ENCODE measurements at places on chromosomes 3 and 15.
A peak's percentile ranks its signal among the peaks of the same experiment; 100 is the strongest.

DNA sequence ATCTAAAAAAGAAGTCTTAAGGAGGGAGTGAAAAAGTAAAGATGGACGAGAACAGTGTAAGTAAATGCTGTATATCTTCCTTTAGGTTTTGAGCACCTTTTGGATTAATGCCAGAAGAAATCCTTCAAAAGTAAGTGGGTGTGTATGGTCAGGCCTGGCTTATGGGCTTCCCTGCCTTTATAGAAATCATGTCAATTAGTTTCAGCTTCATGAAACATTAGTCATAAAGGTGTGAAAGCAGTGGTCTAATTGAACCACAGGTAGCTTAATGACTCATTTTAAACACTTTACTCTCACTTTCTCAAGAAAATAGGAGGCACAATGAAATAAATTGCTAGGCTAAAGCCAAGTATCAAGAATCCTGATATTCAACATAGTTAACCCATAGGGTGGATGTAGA, 467.4 kb upstream of the DPPA4 start:
- DNase-seq: no peak

GRCh38 chr3:43349716-43350115, 63.4 kb downstream of the SNRK start:
- no peak for DNase-seq

DNA sequence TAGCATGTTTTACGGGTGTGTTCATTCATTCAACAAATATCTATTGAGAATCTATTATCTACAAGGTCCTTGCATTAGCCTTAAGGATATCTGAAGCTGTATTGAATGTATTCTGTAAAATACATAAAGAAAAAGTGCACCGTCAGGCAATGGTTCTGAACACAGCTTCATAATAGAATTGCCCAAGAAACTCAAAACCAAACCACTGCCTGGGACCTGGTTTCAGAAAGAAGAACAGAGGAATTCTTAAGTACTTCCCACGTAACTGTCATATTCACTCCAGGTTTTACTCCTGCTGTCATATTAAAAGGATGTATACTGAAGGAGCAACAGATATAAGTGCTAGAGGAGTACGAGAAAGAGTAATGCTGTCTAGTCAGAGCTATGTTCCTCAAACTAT, 115.9 kb downstream of the FGF12 start:
- no peak for DNase-seq

DNA sequence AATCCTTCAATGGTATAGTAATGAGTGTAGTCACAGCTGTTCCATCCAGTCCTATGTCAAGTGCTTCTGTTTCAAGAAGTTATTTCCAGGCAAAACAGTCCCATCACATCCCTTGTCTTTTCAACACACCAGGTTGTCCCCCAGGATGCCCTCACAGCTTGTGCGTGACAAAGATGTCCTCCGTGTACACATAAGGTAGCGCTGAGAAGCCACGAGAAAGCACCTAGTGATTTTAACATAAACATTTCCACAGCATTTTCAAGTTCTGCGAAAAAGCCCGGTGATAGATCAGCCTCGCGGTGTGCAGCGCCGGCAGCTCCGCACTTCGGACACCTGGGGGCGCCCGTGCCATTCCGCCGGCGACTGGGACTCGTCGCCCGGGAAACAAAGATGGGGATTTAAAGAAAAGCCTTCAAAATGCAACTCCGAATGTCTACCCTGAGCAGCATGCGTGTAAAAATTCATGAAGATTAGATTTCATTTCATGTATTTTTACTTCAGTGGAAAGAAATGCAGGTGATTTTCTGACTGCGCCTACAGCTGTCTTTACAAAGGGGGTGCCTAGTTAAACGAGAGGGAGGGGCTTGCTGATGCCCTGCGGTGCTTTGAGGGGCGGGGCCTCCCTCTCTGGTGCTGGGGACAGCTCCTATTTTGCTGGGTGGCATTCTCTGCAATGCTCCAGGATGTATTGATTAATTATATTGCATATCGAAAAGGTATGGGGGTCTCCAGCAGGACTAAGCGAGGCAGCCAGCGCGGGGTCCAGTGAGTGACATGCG, 49.9 kb downstream of the KY start:
- peak; percentile 66 for DNase-seq

- no peak for DNase-seq
These were observed 10.0 kb downstream of the ANKDD1A start for GRCh38 chr15:64921711-64922110.

DNA sequence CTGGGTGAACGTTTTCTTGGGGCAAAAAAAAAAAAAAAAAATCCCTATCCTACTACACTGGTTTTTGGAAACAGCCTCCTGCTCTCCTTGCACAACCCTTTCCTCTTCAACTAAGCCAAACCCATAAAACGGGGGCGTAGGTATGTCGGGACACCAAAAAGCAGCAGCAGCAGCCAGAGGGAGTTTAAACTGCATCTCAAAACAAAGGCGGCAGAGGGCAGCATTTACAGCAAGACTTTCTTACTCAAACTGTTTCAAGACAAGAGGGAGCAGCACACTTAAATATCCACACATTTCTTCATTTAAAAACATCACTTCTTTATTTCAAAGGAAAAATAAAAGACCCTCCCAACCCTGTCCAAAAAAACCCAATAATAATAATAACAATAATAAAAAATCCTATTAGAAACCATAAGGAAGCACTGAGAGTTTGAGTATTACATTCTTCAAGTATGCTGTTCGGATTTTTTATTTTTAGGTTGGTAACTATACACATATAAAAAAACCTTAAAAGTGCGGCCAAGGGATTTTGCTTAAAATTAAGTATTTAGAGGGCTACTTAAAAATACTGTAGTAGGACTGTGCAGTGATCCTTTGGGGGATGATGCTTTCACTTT, 43.9 kb upstream of the PLXND1 start:
- DNase-seq: peak; percentile 20

DNA sequence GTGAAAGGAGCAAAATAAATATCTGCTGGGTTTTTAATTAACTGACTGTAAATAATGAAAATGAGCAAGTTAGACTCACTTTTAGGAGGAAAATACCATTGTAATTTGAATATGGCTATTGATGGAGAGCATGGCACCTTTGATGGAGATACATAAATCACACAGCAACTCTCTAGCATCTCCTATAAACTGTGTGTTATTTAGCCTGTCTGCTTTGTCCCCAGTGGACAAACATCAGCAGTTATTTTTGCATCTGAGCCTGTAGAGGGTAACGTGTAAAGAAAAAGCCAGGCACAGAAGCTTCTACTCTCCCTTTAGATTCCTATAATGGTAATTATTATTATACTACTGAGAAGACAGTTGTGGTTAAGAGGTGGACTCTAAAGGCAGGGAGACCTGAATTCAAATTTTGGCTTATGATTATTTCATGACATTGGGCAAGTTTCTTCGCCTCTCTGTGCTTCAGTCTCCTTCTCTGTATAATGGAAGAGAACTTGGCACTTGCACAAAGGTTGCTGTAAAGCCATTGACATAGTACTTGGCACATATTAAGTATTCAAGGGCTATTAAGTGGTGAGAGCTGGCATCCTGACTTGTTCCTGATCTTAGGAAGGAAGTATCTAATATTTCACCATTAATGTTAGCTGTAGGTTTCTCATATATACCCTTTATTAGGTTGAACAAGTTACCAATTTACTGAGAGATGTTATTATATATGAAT, 289.5 kb upstream of the TRIM42 start:
- DNase-seq: no peak

GRCh38 chr15:31353931-31354330, 27.3 kb downstream of the KLF13 start:
- DNase-seq: no peak

- DNase-seq: no peak
These were observed 1.3 kb upstream of the IL16 start for GRCh38 chr15:81195339-81195864.

- no peak for DNase-seq
These were observed 940 bp upstream of the ACY1 start for GRCh38 chr3:51982352-51982837.

DNA sequence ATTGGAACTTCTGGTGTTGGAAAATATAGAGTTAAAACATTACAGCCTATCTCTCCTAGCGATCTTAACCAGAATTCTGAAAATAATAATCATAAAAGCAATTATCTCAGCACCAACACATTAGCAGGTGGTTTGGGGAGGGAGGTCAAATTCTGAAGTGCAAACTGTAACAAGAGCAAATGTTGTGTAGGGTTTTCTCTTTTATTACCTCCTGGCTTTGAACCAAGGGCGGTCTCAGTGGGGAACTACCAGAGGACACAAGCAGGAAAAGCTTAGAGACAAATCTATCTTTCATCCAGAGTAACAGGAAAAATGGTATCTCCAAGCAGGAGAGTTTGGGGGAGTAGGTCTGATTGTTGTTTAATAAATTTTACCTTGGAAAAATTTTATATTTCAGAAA, 5.5 kb upstream of the ARRDC4 start:
- DNase-seq: no peak

GRCh38 chr15:40275523-40275922, 7.3 kb downstream of the ANKRD63 start:
- DNase-seq: no peak

DNA sequence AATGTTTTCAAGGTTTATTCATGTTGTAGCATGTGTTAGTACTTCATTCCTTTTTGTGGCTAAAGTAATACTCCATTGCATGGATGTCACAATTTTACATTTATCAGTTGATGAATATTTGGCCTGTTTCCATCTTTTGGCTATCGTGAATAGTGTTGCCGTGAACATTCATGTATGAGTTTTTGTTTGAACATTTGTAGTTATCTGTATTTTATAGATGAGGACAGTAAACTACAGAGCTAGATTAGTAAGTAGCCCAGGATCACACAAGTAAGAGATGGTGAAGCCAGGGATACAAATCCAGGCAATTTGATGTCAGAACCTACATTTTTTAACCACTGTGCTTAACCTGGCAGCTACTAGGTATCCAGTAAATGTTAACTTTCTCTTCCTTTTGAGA, 63.2 kb downstream of the ASTE1 start:
- no peak for DNase-seq

GRCh38 chr15:59002418-59002859, 15.0 kb downstream of the RNF111 start:
- no peak for DNase-seq

GRCh38 chr15:84659904-84660781, 2.1 kb upstream of the NMB start:
- no peak for DNase-seq

GRCh38 chr3:186044968-186045367, 63.9 kb downstream of the ETV5 start:
- DNase-seq: no peak

- DNase-seq: no peak
These were observed 301.4 kb downstream of the GABRG3 start for GRCh38 chr15:27272427-27272826.

DNA sequence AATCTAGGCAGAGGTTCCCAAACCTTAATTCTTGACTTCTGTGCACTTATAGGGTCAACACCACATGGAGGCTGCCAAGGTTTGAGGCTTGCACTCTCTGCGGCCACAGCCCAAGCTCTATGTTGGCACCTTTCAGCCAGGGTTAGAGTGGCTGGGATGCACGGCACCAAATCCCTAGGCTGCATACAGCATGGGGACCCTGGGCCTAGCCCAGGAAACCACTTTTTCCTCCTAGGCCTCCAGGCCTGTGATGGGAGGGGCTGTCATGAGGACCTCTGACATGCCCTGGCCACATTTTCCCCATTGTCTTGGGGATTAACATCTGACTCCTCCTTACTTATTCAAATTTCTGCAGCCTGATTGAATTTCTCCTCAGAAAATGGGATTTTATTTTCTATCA, 165.4 kb downstream of the SI start:
- no peak for DNase-seq

- DNase-seq: no peak
These were observed 71.3 kb upstream of the WNT7A start for GRCh38 chr3:13951184-13951583.

DNA sequence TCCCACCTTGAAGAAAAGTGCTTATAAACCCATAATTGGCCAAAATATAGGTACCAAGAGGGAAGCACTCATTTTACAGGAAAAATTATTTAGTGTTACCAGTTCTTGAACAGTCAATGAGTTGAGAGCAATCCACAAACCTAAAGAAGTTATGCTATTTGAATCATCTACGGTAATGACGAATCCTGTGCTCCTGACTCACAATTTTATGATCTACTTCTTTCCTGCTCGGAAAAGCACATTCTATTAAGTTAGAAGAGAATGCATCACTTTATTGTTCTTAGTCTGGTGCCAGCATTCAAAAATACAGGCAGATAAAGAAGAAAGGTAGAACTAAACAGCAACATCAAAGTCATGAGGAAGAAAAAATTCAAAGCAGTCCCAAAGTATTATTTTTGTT, 33.2 kb downstream of the CHRM5 start:
- DNase-seq: no peak

DNA sequence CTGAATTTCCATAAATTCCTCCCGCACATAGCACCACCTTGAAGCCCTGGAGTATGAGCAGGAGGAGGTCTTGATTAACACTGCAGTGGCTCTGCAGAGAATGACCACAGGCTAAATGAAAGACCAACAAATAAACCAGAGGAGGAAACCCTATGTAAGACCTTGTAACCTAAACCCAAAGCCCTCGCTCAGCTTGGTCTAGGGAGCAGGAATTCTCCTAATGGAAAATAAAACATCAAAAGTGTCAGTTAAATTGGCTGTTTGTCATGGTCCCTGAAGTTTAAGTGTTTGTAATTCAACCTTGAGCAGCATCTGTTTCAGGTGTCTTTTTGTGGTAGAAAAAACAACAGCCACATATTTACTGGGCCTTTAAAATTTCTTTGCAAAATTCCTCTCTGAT, 9.2 kb upstream of the UBE2Q2 start:
- DNase-seq: no peak

DNA sequence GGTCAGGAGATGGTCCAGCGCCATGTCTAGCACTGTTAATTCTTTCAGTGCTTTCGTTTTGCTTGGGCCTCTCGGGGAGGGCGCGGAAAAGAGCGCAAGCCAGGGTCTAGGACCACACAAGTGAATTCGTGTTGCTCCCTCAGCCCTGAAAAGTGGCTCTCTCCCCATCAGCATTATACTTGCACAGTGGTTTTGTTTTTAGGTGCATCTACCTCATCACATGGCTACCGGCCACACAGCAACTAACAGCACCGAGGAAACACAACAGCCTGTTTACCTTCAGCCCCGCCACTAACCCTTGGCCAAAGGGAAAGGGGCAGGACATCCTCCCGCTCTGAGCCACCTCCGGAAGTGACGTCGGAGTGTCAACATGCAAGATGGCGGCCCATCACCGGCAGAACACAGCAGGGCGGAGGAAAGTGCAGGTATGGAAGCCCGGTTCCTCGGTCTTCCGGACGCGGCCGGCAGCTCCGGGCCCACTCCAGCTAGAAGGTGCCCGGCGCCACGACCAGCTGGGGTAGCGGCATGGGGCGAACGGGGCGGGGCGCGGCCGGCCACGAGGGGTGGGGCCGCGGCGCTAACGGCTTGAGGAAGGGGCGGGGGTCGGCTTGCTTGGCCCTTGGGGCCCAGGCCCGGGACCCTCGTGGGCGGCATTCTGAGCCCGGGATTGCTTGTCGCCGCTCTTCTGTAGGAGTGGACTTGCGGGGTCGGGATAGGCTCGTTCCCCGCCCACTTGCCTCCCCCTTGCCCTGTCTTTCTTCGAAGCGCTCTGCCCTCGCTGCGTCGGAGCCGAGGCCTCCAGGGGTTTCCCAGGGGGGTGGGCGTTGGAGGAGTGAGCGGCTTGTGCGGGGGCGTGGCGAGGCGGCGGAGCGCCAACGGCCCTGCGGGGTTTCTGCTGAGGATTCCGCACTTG, at the start of the genes SCN11A and WDR48:
Gene SCN11A, minus strand, starts transcription at position 296 of the 913 bp plus-strand sequence. CDS start 101,582 bp downstream, outside the sequence.
Gene WDR48, plus strand, starts transcription at position 368 of the 913 bp plus-strand sequence. Its CDS starts 10 bp downstream, at position 378.
- peak; percentile 34 for DNase-seq

GRCh38 chr3:49028673-49029562, at the start of gene IMPDH2:
TSS of gene IMPDH2 (minus strand) at chr3:49029398. CDS start at chr3:49029350, 48 bp downstream.
- peak; percentile 57 for DNase-seq

Measured in GOT3 (cell line).